ENCODE measurements at places on chromosomes 6 and 20.

- DNase-seq, result no peak
These were observed 5.6 kb downstream of the BRD2 start for GRCh38 chr6:32974016-32974333.

GRCh38 chr6:112626468-112627082 is 279.4 kb downstream of the RFPL4B start:
- DNase-seq, result no peak

- no peak for DNase-seq
These were observed 81.2 kb downstream of the KCNQ5 start for GRCh38 chr6:72703093-72703492.

GRCh38 chr6:12030993-12031550 is 19.0 kb downstream of the HIVEP1 start:
- no peak for DNase-seq

DNA sequence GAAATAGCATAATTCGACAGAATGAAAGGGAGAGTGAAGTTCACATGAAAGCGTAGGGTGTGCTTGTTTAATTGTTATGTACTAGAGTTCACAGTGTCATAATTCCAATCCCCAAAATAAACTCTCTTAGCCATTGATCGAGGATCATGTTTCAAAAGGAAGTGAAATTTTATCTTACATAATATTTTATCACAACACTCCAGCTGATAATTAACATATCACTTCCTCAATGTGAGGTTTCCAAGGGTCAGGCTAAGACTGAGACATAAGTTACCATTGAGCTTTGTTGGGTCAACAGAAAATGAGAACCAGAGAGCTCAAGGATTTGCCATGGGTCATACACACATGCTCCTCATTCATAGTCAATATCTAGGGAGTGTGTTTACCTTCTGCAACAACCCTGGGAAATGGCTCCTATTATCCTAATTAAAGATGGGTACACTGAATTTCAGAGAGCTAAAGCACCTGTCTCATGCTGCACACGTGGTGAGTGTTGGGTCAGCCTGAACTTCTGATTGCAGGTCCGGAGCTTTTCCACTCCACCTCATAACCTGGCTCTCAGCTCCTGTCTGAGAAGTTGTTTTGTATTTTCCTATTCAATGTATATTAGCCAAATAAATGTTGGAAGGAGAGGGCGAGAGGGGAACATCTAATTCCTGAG is 3.0 kb downstream of the GSTA2 start:
- DNase-seq, result no peak

DNA sequence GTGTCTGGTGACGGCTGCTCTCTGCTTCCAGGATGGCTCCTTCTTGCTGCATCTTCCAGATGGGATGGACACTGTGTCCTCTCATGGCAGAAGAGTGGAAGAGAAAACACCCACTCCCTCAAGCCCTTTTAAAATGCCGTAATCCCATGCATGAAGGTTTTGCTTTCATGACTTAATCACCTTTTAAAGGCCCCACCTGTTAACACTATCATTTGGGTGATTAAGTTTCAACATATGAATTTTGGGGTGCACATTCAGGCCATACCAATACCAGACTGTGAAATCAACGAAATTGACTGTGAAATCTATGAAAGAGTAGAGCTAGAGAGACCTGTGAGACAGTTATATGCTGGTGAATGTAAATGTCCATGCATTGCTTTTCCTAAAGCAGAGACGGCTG is 374.3 kb upstream of the CHD6 start:
- DNase-seq, result no peak
